ENCODE measurements at places on chromosomes 12 and 14.

DNA sequence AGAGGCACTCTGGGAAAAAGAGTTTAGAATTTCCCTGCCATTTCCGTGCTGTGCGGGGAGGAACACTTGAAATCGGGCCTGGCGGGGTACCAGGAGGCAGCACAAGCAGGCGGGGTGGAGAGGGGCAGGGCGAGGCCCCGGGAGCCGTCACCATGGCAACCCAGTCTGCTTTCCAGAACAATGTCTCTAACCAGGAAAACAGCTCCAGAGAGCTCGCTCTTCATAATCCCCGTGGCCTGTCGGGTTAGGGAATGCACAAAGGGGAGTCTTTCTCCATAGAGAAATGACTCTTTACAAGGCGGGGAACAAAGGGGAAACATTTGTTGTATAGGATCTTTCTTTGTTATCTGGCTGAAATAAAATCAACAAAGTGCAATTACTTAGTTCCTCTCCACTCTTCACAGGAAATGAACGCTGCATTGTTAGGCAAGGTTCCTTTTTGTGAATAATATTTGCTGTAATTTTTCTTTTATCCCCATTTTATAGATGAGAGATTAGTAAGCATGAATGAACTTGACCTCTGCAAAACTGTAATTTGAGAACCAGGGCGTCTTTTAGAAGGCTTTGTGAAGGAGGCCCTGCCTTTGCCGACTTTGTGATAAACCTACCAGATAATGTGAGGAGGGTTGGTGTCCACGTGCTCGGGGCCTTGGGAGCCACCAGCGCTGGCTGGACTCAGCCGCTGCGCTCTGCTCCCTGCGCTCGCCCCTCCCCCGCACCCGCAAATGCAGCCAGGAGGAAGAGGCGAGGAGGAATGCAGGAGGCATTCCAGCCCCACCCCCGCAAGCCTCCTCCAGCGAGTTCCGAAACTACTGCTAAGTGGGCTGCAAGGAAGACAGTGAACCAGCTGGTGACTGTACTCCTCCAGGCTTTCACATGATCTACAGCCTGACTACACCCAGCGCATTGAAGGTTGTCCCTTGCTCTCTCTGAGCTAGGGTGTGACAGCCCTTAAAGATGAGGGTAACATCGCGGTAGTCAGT lies 105.2 kb upstream of the ATF7IP start:
- DNase-seq: no peak

GRCh38 chr12:122006186-122006926 lies 15.3 kb upstream of the BCL7A start:
- peak; percentile 22 for DNase-seq

DNA sequence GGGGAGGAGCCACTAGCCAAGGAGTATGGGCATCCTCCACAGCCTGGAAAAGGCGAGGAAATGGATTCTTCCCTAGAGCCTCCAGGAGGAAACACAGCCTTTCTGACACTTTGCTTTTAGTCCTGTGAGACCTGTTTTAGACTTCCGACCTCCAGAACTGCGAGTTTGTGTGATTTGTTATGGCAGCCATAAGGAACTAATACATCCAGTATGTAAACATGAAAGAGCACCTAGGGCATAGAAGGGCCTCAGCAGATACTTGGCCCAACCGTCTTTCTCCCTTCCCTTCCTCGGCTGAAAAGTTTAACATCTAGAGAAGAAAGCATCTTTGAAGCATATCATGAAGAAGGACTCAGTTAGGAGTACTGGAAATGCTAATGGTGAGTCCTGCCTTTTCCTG lies 3.6 kb downstream of the HIP1R start:
- DNase-seq: no peak

- DNase-seq: no peak
Observed at GRCh38 chr12:22126758-22127157, 80.7 kb downstream of the CMAS start.

DNA sequence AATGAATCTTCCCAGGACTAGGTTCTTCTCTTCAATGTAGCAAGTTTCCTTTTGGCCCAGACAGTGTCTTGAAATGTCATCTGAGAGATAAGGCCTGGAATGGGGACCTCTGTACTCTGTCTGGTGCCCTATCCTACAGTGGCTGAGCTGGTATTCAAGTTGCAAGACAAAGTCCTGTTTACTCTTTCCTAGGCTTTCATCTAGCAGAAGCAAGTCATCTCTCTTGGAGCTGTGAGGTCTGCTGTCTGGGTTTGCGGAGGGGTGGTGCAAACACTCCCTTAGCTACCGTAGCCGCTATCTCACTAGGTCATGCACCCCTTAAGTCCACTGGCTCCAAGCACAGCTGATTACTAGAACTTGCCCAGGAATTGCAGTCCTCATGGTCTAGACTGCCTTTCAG lies 149.7 kb upstream of the SLC16A7 start:
- no peak for DNase-seq

GRCh38 chr12:57569858-57570257 lies 20.0 kb downstream of the KIF5A start:
- no peak for DNase-seq

GRCh38 chr12:53502983-53503728 lies 2.1 kb downstream of the TARBP2 start:
- no peak for DNase-seq

DNA sequence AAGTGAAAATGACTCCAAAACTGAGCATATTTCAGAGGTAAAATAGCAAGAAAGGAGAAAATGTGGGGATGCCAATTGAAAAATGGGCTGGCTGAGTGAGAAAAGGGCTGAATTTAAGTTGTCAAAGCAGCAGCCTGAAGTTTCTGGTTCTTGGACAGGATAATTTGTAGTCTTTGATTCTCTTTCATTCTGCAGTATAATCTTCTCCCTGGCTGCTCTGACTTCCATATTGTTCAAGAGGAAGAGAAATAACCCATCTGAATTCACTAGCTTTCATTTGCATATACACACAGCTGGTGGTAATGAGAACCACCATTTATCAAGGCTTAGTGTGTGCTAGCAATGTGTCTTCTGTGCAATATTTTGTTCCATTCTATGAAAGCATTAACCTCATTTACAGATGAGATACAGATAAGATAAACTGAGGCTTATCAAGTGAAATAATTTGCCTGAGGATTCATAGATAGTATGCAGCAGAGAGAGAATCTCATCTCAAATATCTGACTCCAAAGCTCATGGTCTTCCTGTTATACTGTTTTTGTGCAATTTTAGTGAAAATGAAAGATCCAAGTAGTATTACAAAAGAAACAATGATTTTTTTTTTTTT lies 184.2 kb downstream of the TMTC2 start:
- DNase-seq: no peak

- no peak for DNase-seq
Observed at GRCh38 chr14:38941488-38941887, 161.5 kb downstream of the SEC23A start.

- DNase-seq: peak; percentile 3
Observed at GRCh38 chr12:32107359-32108267, 966 bp downstream of the BICD1 start.

Data from central memory CD4-positive, alpha-beta T cell (primary cell).